ENCODE measurements at places on chromosomes 12 and 14.

- no peak for DNase-seq
Observed at GRCh38 chr14:33404054-33404453, 465.4 kb downstream of the NPAS3 start.

GRCh38 chr12:104460973-104461698 lies 4.4 kb downstream of the CHST11 start:
- no peak for DNase-seq

DNA sequence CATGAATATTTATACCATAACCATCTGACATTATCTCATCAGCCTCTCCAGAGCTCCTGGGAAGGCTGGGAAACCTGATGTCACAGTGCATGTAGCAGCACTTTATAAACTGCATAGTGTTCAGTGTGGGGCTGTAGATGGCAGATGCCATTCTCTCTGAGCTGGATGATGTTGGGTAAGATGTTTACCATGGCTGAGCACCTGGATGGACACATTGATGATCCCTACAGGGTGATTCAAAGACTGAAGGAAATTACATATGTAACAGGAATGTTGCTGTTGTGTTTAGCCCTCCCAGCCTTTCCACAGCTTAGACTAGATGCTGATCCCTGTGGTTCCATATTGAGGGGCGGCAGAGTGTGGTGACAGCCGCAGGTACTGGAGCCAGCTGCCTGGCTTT lies 37.4 kb downstream of the IFT43 start:
- no peak for DNase-seq

GRCh38 chr12:119915894-119916510 lies 38.9 kb upstream of the CIT start:
- DNase-seq = no peak

DNA sequence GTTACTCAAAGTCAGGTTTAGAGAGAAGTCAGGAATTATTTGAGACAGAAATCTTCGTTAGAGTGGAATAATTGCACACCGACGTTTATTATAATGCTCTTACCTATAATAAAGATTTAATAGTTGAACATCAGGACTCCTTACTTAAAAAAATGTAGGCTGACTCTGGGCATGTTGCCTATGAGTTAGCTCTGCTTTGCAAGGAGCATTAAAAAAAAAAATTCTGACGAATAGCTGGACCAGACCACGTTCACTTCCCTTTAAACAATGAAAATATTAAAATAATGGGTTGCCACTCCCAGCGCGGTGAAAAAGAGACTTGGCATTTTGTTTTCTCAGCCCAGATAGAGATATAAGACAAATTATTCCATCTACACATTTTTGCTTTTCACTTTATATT lies 574 bp upstream of the FANCM start:
- DNase-seq = no peak

- DNase-seq = no peak
Observed at GRCh38 chr12:92272061-92272964, 126.7 kb upstream of the BTG1 start.

GRCh38 chr14:102078831-102079699 lies 7.8 kb downstream of the HSP90AA1 start:
- no peak for DNase-seq

- DNase-seq = no peak
Observed at GRCh38 chr12:6936636-6937480, 6.8 kb upstream of the RNU7-1 start.

DNA sequence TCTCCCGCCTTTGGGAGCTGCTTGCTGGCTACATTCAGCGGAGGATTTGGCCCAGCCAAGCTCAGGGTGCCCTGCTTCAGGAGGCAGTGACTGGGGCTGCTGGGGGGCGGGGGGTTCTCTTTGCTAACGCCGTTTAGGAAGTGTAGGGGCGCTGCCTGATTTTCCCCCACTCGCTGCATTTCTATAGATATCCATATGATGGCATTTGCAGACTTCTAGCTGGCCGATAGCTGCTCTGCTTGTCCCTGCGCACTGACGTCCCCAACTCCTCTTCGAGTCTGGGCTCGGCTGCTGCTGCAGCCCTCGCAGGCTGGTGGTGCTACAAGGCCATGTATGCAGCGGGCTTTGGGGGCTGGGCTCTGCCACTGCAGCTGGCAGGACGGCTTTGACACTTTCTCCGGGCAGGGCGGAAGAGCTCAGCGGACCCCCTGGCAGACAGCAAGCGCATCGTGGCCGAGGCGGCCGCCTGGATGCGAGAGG lies 3.1 kb downstream of the LRFN5 start:
- no peak for DNase-seq

- no peak for DNase-seq
Observed at GRCh38 chr12:77947746-77948145, 117.1 kb downstream of the NAV3 start.

DNA sequence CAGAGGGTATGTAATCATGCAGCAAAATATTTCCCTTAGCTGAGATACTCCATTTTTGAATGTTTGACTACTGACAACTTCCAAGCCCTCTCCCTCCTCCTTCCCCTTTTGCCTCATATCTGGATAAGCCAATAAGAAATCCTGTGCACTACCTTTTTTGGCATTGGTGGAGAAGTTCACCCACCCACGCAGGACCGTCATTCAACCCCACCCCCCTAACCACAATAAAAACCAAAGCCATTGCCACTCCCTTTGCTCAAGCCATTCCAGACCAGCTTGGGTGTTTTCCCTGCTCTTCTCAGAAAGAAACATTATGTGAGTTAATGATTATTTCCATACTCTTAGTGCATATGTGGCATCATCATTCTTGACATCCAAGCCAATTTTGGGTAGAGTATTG lies 176.7 kb downstream of the PTPN11 start:
- DNase-seq = no peak

GRCh38 chr12:32896432-32897280 lies at the start of gene PKP2:
Gene PKP2, minus strand, starts transcription at chr12:32896777. Its CDS starts 46 bp downstream, at chr12:32896731.
- DNase-seq = no peak

DNA sequence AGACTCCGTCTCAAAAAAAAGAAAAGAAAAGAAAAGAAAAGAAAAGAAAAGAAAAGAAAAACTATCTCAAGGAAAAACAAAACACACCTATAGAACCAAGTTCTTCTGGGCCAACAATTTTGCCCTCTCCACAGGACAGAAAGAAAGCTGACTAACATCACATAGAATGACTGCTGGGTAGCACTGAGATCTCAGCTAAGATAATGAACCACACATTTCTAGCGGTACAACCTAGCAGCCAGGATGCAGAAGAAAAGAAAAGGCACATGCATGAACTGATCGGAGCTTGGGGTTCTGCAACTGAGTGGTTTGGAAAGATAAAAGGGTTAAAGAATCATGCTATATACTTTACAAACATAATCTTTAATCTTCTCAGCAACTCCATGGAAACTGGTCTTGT lies 19.5 kb downstream of the TMED10 start:
- no peak for DNase-seq

DNA sequence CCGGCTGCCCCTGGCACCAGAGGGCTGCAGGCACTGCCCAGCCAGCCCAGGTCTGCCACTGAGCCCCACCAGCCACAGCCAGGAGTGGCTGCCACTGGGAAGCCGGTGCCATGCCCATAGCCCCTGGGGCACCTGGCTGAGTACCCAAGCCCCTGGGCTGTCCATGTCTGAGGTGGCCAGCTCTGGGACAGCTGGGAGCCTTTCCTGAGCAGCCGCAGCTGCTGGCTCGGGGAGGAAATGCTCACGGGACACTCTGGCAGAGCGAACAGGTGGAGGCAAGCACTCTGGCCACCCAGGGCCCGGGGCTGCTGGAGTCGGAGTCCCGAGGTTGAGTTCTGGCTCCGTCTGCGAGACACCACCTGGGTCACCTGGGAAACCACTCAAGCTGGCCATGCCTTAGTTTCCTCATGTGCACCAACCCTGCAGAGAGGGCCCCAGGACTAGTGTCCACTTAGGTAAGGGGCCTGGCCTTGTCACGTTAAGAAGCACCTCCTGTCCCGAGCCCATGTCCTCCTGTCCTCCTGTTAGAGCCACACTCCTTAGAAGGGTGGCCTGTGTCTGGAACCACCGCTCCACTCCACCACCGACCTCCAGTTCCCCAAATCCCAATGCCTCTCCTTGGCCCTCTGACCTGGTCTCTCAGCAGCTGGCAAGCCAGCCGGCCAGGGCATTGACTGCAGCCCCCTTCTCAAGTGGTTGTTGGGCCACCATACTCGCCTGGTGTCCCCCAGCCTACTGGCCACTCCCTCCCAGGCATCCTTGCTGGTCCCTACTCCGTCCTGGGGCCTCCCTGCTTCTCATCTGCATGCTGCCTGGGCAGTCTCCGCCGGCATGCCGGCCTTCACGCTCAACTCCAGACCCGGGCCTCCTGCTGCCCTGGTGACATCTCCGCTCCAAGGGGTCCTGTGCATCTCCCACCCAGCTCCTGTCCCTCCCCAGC lies 45.3 kb downstream of the BEGAIN start:
- DNase-seq = no peak

DNA sequence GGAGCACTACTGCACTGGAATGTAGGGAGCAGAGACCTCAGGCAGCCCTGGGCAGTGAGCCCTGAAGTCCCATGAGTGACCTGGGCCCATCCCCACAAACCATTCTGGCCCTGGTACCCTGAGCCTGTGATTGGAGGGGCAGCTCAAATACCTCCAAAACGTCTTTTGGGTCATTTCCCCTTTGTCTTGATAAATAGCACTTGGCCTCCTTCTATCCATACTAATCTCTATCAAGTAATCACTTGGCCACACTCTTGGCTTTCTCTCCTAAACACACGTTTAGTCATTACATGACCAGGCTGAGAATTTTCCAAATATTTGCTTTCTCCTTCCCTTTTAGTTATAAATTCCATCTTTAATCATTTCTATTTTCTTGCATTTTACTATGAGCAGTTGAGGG lies 91.3 kb downstream of the RPAP3 start:
- DNase-seq = no peak

DNA sequence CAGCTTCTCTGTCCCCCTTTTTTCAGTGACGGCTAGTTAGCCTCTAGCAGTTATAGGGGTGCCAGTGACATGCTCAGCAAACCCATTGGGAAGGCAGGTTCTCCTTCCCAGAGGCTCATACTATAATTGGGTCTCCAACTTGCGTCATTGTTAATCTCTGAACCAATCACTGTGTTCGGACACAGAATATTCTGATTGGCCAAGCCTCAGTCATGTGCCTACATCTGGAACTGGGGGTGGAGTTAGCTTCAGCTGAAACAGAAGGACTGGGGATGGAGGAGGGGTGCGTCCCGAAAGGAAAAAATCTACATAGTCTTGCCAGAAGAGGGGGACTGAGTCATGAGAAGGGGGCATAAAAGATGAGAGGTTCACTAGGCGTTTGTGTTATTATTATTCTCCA lies 165.6 kb downstream of the SUDS3 start:
- no peak for DNase-seq

DNA sequence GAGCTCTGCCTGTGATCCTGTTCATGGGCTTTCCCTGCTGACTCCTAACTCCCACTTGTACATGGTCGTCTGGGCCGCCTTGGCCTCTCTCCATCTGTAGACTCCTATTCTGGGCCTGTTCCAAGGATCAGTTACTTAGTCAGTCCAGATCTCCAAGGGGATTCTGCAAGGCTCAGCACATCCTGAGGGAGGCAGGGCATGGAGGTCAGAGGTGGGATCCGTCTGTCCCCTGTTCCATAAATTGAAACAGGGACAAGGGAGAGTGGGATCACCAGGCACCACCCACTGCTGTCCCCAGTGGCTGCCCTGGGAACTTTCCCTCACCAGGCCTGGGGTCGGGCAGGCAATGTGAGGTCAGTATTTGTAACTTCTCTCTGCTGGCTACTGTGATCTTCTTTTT lies 43.5 kb downstream of the KCTD10 start:
- no peak for DNase-seq

DNA sequence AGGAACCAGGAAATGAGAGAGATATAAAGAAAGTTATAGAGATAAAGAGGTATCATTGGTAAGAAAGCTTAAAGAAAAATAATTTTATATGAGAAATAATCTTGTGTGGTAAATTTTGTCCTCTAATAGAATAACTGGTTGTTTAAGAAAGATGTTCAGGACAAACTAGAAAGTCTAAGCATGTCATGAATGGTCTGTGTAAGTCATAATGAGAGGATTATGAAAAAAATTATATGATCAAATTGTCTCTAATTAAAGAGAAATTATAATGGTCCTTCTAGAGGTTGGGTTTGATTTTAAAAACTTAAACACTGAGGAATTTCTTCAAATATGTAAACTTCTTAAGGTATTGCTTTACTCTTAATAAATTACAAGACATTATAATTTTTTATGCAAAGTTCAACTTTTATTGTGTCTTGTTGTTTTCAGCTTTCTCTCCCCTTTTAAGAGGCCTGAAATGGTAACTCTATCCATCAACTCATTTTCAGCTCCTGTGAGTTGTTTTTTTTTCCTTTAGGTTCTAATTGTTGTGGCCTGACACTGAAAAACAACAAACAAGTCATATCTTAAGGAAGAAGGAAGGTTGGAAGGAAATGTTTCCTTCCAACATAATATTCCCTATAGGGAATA lies 88.2 kb upstream of the CNOT2 start:
- DNase-seq = no peak

DNA sequence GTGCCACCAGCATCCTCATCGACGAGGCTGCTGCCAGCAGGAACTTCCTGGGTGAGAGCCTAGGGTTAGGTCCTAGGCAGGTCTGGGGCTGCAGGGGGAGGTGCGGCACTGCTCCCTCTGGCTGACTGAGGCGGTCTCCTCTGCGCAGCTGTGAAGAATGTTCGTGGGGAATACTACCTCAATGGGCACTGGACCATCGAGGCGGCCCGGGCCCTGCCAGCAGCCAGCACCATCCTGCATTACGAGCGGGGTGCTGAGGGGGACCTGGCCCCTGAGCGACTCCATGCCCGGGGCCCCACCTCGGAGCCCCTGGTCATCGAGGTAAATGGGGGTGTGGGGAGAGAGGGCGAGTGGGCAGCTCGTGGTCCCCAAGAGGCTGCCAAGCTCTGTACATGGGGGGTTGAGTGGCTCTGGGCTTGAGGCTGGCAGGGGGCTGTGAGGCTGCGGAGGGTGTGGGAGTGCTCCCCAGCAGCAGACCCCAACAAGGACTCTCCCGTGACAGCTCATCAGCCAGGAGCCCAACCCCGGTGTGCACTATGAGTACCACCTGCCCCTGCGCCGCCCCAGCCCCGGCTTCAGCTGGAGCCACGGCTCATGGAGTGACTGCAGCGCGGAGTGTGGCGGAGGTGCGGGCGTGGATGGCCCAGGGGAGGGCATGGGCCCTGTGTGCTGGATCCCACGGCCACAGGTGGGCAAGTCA lies 14.4 kb downstream of the PAPLN start:
- no peak for DNase-seq

GRCh38 chr14:26261368-26262122 lies 336.3 kb downstream of the NOVA1 start:
- DNase-seq = no peak

DNA sequence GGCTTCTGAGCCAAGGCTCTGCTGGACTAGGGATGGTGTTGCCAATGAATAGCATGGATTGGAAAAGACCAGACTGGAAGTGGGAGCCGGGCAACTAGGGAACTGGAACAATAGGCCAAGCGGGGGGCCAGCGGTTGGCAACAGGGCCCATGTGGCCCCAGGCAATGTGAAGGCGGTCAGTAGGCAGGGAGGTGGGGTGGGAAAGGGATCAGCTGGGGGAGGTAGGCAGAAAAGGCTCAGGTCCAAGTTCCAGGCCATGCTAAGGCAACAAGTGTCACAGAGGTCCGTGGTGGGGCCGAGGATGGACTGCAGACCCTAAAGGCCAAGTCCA lies 14.9 kb upstream of the MLXIP start:
- DNase-seq = no peak
